Muscle of leg (tissue), 16 donors: ENCODE measurements at places on chromosomes 13 and 19. TPM values are rescaled to one million over a fixed set of nuclear protein-coding genes. Genes with fewer than 3 reads are reported as not detected.

DNA sequence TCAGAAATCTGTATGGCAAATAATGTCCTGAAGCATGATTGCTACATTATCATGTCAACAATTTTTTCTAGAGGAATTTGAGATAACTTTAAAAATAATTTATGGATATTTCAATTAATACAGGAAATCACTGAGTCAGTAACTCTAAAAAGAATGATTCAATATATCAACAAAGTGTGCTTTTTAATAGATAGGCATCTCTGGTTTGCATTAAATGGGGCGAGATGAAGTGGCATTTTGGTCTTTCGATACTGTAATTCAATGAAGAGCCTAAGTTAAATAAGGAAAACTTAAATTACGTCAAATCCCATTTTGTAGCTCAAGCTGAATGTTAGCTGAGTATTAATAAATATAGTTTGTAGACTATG lies 342.8 kb downstream of the DACH1 start:
- no peak overlapping the region for H3K27ac ChIP-seq
- no peaks in the 10 kb centered on the region for H3K36me3 ChIP-seq
- no peak for DNase-seq
- H3K27me3 ChIP-seq = no peaks in the 10 kb centered on the region
- no peaks in the 10 kb centered on the region for H3K4me1 ChIP-seq

GRCh38 chr13:74061926-74062595 lies 72.1 kb downstream of the KLF12 start:
- peak overlapping the region; percentile 78 for H3K27ac ChIP-seq
- peaks cover 8% of the 10 kb centered on the region for H3K4me1 ChIP-seq
- H3K27me3 ChIP-seq = no peaks in the 10 kb centered on the region
- DNase-seq = peak; percentile 77
- H3K4me3 ChIP-seq = no peak overlapping the region

GRCh38 chr13:62176051-62176450 lies 760.4 kb upstream of the PCDH20 start:
- no peaks in the 10 kb centered on the region for H3K36me3 ChIP-seq
- H3K27me3 ChIP-seq = no peaks in the 10 kb centered on the region
- no peak overlapping the region for H3K4me3 ChIP-seq
- H3K4me1 ChIP-seq = no peaks in the 10 kb centered on the region
- no peak overlapping the region for H3K27ac ChIP-seq

GRCh38 chr19:41844601-41845000 lies at the start of gene LYPD4:
Gene LYPD4 (minus strand): TSS chr19:41844683. CDS start chr19:41839285, 5,398 bp downstream.
- no peak within 1 kb of the TSS for H3K27ac ChIP-seq
- H3K27me3 ChIP-seq = no peaks in the 10 kb centered on the region
- H3K4me1 ChIP-seq = no peaks in the 10 kb centered on the region
- no peak for DNase-seq

GRCh38 chr13:59750860-59751259 lies 412.9 kb downstream of the DIAPH3 start:
- H3K4me1 ChIP-seq = peaks cover 4% of the 10 kb centered on the region
- no peaks in the 10 kb centered on the region for H3K27me3 ChIP-seq
- H3K4me3 ChIP-seq = peak overlapping the region; percentile 12
- no peaks in the 10 kb centered on the region for H3K36me3 ChIP-seq

DNA sequence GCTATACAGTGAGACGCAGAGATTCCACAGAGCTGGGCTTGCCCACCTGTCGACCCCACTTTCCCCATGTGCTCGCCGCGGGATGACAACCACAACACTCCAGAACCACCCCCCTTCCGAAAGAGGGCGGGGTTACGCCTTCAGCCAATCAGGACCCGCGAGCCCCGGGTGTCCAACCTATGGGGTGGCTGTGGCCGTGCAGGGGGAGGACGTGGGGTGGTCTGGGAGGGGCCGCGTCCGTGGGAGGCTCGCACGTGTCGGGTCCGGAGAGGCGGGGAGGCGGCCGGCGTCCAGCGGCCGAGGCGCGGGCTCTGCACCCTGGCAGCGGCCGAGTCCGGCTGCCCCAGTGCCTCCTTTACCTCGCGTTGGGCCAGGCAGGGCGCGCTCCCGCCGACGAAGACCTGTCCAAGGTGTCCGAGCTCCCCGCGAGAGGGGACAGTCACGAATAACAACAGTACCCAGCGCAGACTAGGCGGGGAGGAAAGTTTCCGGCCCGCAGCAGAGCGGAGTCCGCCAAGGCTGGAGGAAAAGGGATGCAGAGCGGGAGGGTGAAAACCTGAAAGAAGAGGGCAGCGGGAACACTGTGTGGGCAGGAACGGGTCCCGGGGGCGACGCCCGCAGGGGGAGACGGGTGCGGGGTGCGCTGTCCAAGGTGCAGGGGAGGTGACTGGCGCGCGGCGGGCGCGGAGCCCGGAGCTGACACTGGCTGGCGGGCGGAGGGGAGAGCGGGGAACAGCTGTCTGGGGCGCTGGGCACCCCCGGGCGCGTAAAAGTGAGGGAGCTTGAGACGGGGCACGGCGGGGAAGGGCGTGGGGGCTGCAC lies 911 bp downstream of the ENOX1 start:
- H3K27me3 ChIP-seq = peaks cover 4% of the 10 kb centered on the region
- H3K4me3 ChIP-seq = peak overlapping the region; percentile 83
- DNase-seq = peak; percentile 96
- peaks cover 21% of the 10 kb centered on the region for H3K4me1 ChIP-seq

DNA sequence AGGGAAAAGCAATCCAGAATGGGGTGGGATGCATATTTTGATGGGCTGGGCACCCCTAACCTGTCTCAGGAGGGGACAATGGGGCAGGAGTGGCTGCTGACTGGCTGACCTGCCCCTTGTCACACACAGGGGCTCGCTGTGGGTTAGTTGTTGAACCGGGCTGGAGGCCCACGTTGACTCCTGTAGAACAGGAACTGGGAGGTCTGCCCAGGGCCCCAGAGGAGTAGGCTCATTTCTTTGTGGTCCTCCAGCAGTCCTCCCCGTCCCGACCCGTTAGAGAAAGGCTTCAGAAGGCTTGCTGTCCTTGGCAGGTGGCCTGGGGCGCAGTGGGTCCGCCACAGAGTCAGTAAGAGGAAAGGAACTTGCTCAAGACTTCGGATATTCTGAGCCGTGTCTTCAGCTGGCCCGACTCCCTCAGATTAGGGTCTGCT lies 70.1 kb downstream of the COL4A1 start:
- no peaks in the 10 kb centered on the region for H3K27me3 ChIP-seq
- peaks cover 19% of the 10 kb centered on the region for H3K36me3 ChIP-seq
- H3K4me3 ChIP-seq = no peak overlapping the region
- H3K4me1 ChIP-seq = peaks cover 61% of the 10 kb centered on the region
- no peak for DNase-seq
- H3K27ac ChIP-seq = peak overlapping the region; percentile 83

GRCh38 chr19:50315773-50316448 lies 13.3 kb downstream of the KCNC3 start:
- peaks cover 66% of the 10 kb centered on the region for H3K27me3 ChIP-seq
- H3K4me1 ChIP-seq = no peaks in the 10 kb centered on the region
- no peak overlapping the region for H3K27ac ChIP-seq
- H3K4me3 ChIP-seq = no peak overlapping the region

DNA sequence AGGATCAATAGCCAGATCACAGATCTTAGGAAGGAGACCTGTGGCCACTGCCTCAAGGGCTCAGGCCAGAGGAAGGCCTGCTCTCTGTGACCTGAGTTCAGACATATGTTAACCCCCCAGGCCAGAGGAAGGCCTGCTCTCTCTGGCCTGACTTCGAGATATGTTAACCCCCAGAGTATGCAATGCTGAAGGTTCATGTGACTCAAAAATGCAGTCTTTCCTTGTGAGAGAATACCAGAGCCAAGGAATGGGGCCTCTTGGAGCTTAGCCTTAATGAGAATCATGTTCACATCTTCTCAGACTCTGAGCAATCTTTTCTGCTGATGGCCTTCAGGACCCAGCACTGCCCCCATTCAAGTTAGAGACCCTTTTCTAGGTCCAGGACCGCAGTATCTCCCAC lies 36.7 kb downstream of the MBNL2 start:
- H3K27me3 ChIP-seq = no peaks in the 10 kb centered on the region
- peaks cover 3% of the 10 kb centered on the region for H3K36me3 ChIP-seq
- peaks cover 24% of the 10 kb centered on the region for H3K4me1 ChIP-seq
- no peak for DNase-seq

GRCh38 chr13:110155072-110155471 lies 151.9 kb downstream of the COL4A1 start:
- peaks cover 77% of the 10 kb centered on the region for H3K36me3 ChIP-seq
- H3K27me3 ChIP-seq = no peaks in the 10 kb centered on the region
- no peak overlapping the region for H3K27ac ChIP-seq

- H3K4me1 ChIP-seq = peaks cover 2% of the 10 kb centered on the region
- peak; percentile 49 for DNase-seq
- H3K4me3 ChIP-seq = no peak overlapping the region
- no peaks in the 10 kb centered on the region for H3K27me3 ChIP-seq
- no peak overlapping the region for H3K27ac ChIP-seq
- peaks cover 10% of the 10 kb centered on the region for H3K36me3 ChIP-seq
Observed at GRCh38 chr13:99256283-99256682, 1.9 kb downstream of the GPR18 start.

- no peaks in the 10 kb centered on the region for H3K36me3 ChIP-seq
- peaks cover 7% of the 10 kb centered on the region for H3K4me1 ChIP-seq
- DNase-seq = no peak
- no peak overlapping the region for H3K4me3 ChIP-seq
- no peaks in the 10 kb centered on the region for H3K27me3 ChIP-seq
- H3K27ac ChIP-seq = no peak overlapping the region
Observed at GRCh38 chr13:36028359-36029025, 102.7 kb downstream of the DCLK1 start.

- peaks cover 91% of the 10 kb centered on the region for H3K36me3 ChIP-seq
- H3K4me3 ChIP-seq = no peak overlapping the region
- no peaks in the 10 kb centered on the region for H3K27me3 ChIP-seq
- peaks cover 63% of the 10 kb centered on the region for H3K4me1 ChIP-seq
Observed at GRCh38 chr19:41300555-41300954, 9.4 kb upstream of the CCDC97 start.

DNA sequence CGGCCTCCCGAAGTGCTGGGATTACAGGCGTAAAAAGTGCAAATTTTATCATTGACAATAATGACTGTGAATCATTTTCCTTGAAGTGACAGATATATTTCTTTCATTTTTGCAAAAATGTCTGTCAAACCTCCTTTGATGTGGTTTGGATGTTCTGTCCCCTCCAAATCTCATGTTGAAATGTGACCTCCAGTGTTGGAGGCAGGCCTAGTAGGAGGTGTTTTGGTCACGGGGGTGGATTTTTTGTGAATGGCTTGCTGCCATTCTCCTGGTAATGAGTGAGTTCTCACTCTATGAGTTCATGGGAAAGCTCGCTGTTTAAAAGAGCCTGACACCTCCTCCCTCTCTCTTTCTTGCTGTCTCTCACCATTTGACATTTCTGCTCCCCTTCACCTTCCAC lies 5.5 kb upstream of the SLC1A6 start:
- no peaks in the 10 kb centered on the region for H3K36me3 ChIP-seq
- H3K27ac ChIP-seq = no peak overlapping the region
- DNase-seq = no peak
- peaks cover 2% of the 10 kb centered on the region for H3K4me1 ChIP-seq

DNA sequence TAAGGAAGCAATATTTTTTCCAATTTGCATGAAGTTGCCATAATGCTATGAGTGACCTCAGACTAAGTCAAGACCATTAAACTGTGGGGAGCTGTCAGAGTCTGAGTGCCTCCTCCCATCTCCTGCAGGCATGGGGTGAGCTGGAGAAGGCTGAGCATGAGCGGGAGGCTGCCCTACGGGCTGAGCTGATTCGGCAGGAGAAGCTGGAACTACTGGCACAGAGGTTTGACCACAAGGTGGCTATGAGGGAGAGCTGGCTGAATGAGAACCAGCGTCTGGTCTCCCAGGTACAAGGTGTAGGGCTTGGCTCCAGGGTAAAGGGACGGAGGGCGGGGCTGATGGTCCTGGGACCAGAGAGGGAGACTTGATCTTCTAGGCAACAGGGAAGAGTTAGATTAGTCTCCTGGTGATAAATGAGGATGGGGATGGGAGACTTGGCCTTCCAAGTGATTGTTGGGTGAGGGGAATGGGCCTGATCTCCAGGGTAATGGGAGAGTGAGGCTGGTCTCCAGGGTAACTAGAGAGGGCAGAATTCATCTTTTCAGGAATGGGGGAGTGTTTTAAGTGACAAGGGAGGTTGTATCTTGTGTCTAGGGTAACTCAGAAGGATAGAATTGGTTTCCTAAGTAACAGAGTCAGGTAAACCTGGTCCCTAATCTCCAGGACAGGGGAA lies 36.0 kb downstream of the SPTBN4 start:
- no peak overlapping the region for H3K4me3 ChIP-seq
- DNase-seq = no peak
- no peak overlapping the region for H3K27ac ChIP-seq
- peaks cover 2% of the 10 kb centered on the region for H3K27me3 ChIP-seq
- no peaks in the 10 kb centered on the region for H3K36me3 ChIP-seq

The BTBD2 gene
- total RNA-seq = 28.6 TPM

The TINCR gene
- 0.18 TPM for total RNA-seq

The ETHE1 gene
- total RNA-seq = 19.6 TPM

The ADPRHL1 gene
- 212 TPM for total RNA-seq

The KLK8 gene
- not detected for total RNA-seq

The ZSCAN1 gene
- total RNA-seq = 0.35 TPM
